ENCODE measurements at places on chromosomes 6 and 20.

DNA sequence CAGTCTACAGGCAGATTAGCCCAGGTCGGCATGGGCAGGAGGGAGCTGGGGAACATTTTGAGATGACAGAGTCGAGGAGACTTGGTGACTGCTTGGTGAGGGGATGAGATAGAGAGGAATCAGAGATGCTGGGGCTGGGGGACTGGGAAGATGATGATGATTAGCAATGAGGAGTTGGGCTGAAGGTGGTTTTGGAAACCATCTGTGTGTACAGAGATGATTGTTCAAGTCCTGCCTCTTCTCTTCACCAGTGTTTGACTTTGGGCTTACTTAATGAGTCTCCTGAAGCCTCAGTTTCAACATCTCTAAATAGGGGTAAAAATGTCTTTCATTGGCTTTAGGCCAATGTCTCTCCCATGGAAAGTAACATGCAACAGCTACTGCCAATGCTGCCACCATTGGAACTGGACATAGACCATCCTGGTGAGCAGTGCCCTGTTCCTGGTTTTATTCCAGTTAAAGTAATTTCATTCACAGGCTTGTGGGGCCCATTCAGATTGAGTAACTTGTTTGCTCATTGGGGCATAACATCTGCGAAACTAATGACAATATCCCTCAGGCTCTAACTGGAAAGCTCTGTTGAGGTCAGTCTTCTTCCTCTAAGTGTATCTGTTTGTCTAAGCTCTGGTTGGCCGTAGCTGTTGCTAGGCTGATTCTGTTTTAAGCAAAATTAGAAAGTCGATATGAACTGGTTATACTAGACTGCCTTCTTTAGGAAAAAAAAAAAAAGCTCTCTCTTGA, 99.1 kb downstream of the ARMC2 start:
- peak; percentile 19 for DNase-seq

DNA sequence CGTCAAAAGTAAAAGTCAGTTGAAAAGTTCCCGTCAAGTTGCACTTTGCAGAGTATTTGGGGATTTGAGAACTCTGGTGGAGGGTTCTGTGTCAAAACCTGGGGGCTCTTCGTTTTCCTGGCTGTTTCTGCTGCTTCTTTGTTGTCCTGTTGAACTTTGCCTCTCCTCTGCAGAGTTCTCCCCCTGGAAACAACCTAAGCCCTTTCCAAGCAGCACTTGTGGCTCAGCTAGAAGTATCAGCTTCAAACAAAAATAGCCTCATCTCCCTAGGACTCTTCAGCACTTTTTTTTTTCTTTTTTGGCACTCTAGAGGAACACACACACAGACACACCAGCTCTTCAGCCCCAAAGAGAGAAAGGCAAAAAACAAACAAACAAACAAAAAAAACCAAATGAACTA, at the start of gene TRDN:
TSS of gene TRDN (minus strand) at position 169 of the 400 bp plus-strand sequence. CDS start 175 bp downstream, outside the sequence.
- no peak for DNase-seq

DNA sequence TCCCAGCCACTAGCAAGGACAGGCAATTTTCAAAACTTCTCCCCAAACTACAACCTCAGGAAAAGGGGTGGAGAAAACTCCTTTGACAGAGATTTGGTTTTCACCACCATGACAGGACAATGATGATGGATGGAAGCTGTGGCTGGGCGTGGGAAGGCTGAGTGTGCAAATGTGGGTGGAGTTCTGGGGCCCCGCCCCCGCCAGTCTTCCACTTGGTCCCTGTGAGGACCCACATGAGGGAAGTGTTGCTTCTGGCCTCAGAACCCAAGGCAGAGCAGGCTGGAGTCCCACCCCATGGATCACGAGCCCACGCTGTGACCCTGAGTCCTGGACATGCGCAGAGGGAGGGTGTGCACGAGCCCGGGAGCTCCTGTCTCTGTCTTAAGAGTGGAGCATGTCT, 21.5 kb upstream of the MRGBP start:
- DNase-seq: no peak

DNA sequence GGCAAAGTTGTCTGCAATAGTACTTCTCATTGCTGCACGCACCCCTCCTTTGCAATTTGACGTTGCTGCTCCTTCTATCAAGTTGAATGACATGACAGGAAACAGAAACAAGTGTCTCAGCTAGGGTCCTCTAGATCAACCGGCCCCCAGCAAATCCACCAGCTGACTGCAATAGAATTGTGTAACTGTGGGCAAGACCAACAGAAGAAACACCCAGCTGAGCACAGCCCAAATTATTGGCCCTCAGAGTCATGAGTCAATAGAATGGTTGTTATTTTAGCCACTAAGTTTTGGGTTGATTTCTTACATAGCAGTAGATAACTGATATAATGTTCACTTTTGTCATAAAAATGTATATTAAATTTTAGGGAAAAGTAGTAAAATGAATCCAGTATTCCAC, 202.7 kb downstream of the MAFB start:
- DNase-seq: no peak
